GM23338 (cell line): ENCODE measurements at places on chromosomes 13 and 19. TPM values are rescaled to one million over a fixed set of nuclear protein-coding genes. Genes with fewer than 3 reads are reported as not detected.

GRCh38 chr19:43668406-43669109 lies 1.4 kb downstream of the PLAUR start:
- peaks cover 20% of the 10 kb centered on the region; the same call in 1 of the 2 replicates for H3K4me1 ChIP-seq
- H3K36me3 ChIP-seq: no peaks in the 10 kb centered on the region
- peaks cover 26% of the 10 kb centered on the region for H3K27me3 ChIP-seq
- DNase-seq: peak; percentile 100
- peak overlapping the region; percentile 58 for H3K4me3 ChIP-seq

GRCh38 chr13:19766591-19766990 lies 16.2 kb downstream of the PSPC1 start:
- peak; percentile 39 for DNase-seq
- H3K4me1 ChIP-seq: no peaks in the 10 kb centered on the region
- H3K27ac ChIP-seq: no peak overlapping the region
- no peaks in the 10 kb centered on the region for H3K27me3 ChIP-seq
- no peak overlapping the region for H3K4me3 ChIP-seq

- H3K4me1 ChIP-seq: no peaks in the 10 kb centered on the region
- H3K4me3 ChIP-seq: no peak overlapping the region
- H3K36me3 ChIP-seq: no peaks in the 10 kb centered on the region
- no peak overlapping the region for H3K27ac ChIP-seq
- no peaks in the 10 kb centered on the region for H3K27me3 ChIP-seq
Observed at GRCh38 chr13:109281903-109282635, 504.3 kb downstream of the IRS2 start.

- no peak overlapping the region for H3K27ac ChIP-seq
- DNase-seq: peak; percentile 34
- peaks cover 14% of the 10 kb centered on the region for H3K4me1 ChIP-seq
- H3K4me3 ChIP-seq: peak overlapping the region; percentile 68
Observed at GRCh38 chr19:38898788-38899446, 501 bp downstream of the SIRT2 start.

DNA sequence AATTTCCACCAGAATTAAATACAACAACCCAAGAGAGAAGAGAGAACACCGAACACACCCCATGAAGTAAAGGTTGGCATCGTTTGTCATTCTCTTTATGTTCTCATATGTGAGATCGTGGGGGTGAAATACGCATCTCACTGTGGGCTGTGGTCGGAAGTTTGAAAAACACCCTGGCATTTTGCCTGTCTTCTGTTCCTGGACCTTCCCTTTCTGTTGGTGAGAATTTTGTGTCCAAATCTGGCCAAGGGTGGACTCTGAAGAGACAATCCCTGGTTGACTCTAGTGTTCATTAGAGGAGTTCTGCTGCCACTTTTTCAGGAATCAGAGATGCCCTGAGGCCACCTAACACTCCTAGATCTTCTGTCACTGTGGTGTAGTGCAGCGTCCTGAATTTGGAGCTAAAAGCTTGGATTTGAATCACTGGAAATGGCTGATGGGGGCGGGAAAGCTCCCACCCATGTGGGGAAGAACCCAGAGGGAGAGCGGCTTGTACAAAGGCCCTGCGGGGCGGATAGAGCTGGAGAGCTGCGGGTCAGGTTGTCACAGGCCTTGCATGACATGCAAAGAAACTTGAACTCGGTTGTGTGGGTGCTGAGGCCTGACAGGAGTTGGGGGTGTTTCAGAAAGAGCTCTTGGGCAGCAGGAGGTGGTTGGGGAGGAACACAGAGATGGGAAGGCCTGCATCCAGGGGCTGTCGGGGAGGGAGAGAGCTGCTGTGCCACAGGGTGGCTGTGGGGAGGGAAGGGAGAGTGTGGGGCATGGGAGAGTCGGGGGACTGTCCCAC lies 11.1 kb upstream of the SPATA13 start:
- peaks cover 15% of the 10 kb centered on the region for H3K4me1 ChIP-seq
- no peak overlapping the region for H3K4me3 ChIP-seq
- peak overlapping the region; percentile 23; the same call in 1 of the 2 replicates for H3K27ac ChIP-seq
- no peaks in the 10 kb centered on the region for H3K27me3 ChIP-seq

DNA sequence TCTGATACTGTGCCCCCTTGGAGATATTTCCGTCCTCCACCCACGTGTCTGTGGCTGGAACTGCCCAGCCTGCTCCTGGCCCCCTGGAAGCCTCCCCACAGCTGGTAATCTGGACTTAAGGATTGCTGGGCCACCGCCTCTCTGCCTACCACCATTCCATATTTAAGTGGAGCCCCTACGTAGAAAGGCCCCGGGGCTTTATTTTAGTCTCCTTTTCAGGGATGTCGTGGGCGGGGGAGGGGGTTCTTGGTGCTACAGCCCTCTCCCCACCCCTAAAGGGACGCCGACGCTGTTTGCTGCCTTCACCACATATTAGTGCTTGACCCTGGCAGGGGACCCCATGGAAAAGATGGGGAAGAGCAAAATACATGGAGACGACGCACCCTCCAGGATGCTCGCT lies 2.7 kb upstream of the NOP53 start:
- peaks cover 13% of the 10 kb centered on the region for H3K4me1 ChIP-seq
- DNase-seq: peak; percentile 53
- H3K4me3 ChIP-seq: peak overlapping the region; percentile 65
- no peaks in the 10 kb centered on the region for H3K27me3 ChIP-seq

DNA sequence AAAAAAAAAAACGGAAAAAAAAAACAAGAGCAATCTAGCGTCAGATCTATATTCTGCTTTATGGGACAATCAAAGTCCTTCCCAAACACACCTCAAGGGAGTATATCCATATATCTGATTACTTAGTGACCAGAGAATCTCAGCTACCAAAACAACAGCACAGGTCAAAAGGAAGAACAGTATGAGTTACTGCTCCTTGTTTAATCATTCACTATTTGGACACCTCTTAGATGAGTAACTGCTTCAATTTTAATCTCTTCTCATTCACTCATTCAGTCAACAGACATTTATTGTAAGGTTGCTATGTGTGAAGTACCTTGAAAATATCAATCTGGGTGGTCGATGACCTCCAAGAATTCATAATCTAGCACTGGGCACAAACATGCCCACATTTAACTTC lies 193.2 kb downstream of the IRS2 start:
- no peaks in the 10 kb centered on the region for H3K4me1 ChIP-seq
- H3K36me3 ChIP-seq: no peaks in the 10 kb centered on the region
- H3K27ac ChIP-seq: no peak overlapping the region

- no peaks in the 10 kb centered on the region for H3K36me3 ChIP-seq
- no peak for DNase-seq
- no peaks in the 10 kb centered on the region for H3K27me3 ChIP-seq
- H3K4me1 ChIP-seq: no peaks in the 10 kb centered on the region
- H3K4me3 ChIP-seq: no peak overlapping the region
Observed at GRCh38 chr13:97844151-97844550, 109.3 kb upstream of the IPO5 start.

The NECTIN2 gene
- total RNA-seq: 230 and 235 TPM in 2 replicates

The NAPSA gene
- total RNA-seq: 0.14 and 0.27 TPM in 2 replicates

The CBY2 gene
- total RNA-seq: 0.42 TPM in 1 of 2 replicates, not detected in the other

The RXFP2 gene
- total RNA-seq: not detected in 2 replicates

The HSPB6 gene
- total RNA-seq: 0.27 and 0.87 TPM in 2 replicates
